Natural killer cell (primary cell): ENCODE measurements at places on chromosomes 2 and 18. TPM values are rescaled to one million over a fixed set of nuclear protein-coding genes. Genes with fewer than 3 reads are reported as not detected.
A peak's percentile ranks its signal among the peaks of the same experiment; 100 is the strongest.

- DNase-seq = no peak
Measured at GRCh38 chr2:137525132-137525531, 439.1 kb upstream of the HNMT start.

DNA sequence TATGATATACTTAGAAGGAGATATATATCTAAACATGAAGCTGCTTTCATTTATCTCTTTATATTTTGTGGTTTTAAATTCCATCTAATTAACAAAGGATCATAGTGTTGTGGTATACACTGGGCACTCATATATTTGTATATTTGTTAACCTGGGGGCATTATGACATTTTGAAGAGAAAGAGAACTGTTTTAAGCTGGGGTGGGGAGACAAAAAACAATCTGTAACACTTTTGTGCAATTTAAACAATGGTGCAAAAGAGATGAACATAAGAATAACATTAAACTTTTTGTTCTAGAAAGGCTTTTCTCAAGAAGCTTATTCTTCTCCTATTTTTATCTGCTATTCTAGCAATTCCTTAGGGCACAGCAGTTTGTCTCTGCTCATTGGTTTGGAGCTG, 842.0 kb upstream of the CDH2 start:
- no peak for DNase-seq

- DNase-seq = no peak
Measured at GRCh38 chr18:77173275-77174030, 40.9 kb upstream of the MBP start.

DNA sequence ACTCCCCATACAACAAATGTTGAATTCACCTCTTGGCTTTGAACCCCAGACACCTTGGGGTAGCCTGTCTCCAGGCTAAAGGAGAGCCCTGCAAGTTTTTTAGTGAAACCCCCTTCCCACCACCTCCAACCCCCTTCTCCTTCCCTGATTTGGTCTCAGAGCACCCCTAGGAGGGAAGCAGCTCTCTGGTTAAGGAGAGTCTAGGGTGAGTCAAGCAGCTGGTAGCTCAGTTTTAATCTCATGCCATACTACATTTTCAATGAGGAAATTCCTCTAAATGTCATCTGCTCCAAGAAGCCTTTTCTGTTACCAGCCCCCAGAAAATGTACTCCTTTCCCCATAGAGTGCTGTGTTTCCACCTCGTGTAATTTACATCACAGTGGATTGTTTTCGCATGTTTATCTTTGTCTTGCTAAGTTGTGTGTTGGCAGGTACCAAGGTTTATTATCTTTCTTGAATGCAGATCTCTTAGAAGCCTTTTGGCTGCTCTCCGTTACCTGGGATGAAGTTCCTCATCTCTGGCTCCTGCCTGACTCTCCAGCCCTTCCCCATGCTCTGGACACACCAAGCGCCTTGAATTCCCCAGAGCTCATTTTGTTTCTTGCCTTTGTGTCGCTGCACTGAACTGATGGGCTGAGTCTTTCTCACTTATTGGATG, 82.2 kb downstream of the ASAP2 start:
- no peak for DNase-seq

DNA sequence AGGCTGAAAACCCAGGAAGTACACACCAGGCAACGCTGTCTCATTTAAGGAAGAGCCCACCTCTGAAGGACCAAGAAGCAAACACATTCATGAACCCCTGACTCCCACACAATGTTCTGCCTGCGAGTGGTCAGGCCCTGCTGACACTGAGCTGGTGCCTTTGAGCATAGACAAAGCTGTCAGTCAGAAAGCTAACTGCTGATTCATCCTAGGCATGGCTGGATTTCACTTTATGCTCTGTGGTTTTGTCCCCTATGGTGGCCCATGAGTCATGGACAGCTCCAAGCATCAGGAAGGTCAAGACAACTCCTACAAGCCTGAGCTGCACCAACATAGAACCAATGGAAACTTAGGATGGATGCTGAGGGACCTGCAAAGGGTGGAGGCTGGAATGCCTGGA, 78.9 kb downstream of the UXS1 start:
- DNase-seq = no peak

GRCh38 chr2:37323781-37324535, 675 bp downstream of the PRKD3 start:
- peak; percentile 45 for DNase-seq

DNA sequence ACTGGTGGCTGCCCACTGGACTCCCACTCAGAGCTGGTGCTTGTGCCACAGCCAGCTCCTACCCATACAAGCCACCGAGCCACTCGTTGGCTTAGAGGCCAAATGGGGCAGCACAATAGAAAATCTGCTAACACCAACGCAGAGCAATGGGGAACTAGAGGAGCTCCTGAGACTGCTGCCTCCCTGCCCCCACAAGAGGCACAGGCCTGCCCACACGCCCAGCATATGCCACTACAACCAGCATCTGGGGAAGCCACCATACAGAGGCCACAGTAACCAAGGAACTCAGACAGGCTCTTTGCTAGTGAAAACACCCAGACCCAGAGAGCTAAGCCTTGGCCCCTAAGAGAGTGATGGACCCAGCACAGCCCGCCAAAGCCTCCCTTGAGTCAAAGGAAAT, 231.2 kb upstream of the RAB6C start:
- no peak for DNase-seq

- DNase-seq = no peak
Measured at GRCh38 chr2:4356541-4356940, 653.2 kb downstream of the DCDC2C start.

- DNase-seq = no peak
Measured at GRCh38 chr18:50190926-50191325, 4.0 kb downstream of the MYO5B start.

DNA sequence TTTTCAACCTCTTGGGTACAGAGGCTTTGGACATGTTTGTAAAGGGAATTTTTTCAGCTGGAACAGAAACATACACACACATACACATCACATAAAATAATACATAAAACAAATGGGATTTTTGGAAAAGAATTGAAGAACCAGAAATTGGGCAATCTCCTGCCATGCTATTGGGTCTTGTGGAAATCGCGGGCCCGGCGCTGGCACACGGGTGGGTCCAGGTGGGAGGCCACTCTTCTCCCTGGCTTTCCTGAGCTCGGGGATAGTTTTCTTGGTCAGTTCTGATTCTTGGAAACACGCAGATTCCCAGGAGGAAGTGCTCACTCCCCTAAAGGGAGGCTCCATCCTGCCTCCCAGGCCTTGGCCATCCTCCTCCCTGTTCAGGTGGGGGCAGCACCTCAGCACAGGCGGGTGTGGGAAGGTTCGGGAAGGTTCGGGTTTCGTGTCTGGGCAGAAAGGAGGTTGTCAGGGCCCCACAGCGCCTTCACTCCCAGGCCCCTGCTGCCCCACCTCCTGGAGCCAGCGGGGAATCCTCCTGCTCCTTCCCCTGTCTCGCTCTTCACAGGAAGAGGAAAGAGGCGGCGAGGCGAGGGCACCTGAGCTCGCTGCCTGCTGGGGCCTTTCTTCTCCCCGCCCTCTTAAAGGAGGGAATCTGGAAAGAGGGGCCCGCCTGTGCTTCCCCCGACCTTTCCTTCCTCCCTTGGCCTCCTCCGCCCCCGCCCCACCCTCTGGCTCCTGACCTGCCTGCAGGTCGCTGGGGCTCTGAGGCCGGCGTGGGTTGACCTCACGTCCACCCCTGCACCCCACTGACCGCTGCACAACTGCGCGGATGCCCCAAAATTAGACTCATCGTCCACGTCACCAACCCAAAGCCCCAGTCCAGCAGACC, 97.8 kb upstream of the PXDN start:
- no peak for DNase-seq

- DNase-seq = no peak
Measured at GRCh38 chr2:45009303-45009927, at the start of gene SIX2. Gene SIX2, minus strand, starts transcription at chr2:45009452. Its CDS starts 342 bp downstream, at chr2:45009110.

- DNase-seq = no peak
Measured at GRCh38 chr2:11933854-11934253, 187.4 kb downstream of the LPIN1 start.

DNA sequence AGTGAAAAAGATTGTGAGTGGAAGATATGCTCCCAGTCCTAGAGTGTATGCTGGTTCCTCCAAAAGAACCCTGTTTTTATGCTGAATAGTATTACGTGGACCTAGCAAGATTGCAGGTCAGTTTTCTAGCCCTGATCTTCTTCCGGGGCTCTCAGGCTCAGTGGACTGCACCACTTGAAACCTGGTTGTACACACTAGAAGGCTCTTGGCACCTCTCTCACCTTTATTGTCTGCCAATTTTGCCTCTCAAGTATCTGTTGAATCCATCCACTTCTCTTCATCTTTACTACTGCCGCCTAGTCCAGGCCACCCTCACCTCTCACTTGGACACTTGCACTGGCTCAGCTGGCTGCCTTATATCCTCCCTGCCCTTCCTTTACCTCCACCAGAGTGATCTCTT, 16.8 kb downstream of the TTC39C start:
- no peak for DNase-seq

DNA sequence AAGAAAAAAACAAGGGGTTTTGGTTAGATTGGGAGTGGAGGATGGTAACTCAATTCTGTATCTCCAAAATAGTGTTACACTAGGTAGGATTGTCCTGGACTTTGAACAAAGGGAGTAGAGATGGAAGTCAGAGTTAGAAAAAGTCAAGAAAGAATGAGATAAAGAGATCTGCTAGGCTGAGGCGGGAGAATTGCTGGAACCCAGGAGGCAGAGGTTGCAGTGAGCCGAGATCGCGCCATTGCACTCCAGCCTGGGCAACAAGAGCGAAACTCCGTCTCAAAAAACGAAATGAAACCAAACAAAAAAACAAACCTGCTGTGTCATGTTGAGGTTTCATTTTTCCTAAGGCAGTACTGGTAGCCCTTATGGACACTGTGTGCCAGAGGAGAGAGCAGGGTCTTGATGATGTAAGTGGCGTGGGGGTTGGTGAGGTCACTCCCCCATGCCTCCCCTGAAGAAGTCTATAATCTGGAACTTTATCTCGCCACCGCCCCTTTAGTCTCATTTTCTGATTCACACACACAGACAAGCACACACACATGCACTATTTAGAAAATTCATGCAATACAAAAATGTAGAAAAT, 10.5 kb downstream of the DRC1 start:
- DNase-seq = no peak

GRCh38 chr2:223549215-223549614, 52.9 kb downstream of the SCG2 start:
- no peak for DNase-seq

- DNase-seq = no peak
Measured at GRCh38 chr18:3332376-3332775, 70.4 kb downstream of the MYL12B start.

DNA sequence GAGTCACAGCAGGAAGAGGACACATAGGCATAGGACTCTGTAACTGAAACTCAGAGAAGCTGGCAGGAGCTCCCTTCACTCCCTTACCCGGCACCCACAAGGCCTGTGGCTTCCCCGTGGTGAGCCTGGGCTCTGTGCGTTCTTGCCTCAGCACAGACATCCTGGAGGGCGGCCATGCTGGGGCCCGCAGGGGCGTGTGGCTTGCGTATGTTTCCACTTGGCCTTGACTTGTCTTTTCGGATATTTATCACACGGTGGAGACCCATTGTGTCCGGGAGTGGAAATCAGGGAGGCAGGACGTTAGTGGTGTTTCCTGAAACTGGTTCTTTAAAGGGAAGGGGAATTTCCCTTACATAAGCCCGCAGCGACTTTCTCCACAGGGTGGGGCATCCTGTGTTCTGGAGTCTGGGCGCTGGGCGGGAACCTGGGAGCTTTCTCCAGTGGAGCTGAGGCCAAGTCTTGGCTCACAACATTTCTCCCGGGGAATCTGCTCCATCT, 49.9 kb upstream of the EML6 start:
- DNase-seq = no peak

DNA sequence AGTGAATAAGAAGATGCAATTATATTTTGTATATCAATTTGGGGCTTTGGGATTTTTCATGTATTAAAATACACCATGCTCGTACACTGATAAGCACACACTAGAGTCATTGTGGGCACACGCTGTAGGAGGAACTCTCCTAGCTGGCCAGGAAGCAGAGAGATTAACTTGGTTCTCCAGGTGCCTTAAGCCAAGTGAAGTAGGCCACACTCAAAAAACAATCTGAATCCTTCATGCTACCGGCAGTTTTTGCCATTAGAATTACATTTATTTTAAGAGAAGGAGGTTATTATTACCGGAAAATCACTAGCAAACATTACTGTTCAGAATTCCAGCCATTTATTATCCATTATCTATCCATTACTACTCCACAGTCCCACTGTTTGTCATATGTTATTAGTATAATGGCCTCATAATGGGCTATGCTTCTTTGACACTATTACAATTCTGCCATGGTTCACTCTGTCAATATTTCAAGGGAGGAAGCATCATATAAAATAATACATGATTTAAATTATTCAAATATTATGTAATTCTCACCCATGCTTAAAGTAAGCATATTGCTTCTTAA, 214.4 kb downstream of the L3MBTL4 start:
- no peak for DNase-seq

DNA sequence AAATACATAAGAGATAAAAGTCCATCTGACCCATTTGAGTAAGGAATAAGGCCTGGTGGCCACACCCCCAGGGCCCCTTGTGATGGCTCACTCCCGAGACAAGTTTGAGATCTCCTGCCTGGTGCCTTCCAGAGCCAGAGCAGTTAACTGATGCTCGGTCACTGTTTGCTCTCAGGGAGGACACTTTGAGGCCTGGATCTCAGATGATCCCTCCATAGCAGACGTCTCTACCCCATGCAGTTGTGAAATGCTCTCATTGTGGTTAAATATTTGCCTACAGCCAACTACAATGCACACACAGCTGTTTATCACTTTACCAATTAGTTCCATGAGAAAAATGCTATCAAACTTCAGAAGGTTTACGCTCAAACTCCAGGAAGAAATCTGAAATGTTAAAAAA, 12.3 kb downstream of the GYPC start:
- DNase-seq = no peak

- DNase-seq = no peak
Measured at GRCh38 chr2:32632089-32632488, 4.2 kb downstream of the TTC27 start.

GRCh38 chr2:195498176-195498575, 158.8 kb upstream of the SLC39A10 start:
- peak; percentile 78 for DNase-seq

DNA sequence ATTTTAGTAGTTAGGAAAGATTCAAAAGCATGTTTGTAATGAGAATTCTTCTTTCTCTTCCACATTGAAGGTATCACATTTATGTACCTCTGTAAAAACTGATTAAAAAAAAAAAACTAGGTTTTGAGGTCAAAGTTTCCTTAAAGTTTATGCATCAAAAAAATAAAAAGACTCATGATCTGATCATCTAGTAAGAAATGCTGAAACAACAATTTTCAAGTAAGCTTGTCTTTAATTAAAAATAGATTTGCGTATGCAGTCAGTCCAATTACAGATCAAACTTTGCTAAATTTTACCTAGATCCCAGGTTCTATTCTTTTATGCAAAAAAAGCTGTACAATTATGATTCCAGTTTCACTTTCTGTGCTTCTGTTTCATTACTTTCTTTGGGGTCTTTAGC, 409.0 kb downstream of the XIRP2 start:
- DNase-seq = no peak

Gene AMER3
- total RNA-seq = not detected

Gene ANKRD29
- total RNA-seq = not detected

Gene POTEC
- not detected for total RNA-seq

Gene ZNF2
- total RNA-seq = 2.4 TPM

Gene QPCT
- total RNA-seq = 2.1 TPM

Gene OR6B2
- total RNA-seq = not detected

Gene MOGAT1
- total RNA-seq = not detected

Gene KCNJ13
- not detected for total RNA-seq

Gene MROH2A
- not detected for total RNA-seq

Gene GALNT13
- not detected for total RNA-seq

Gene CCDC85A
- not detected for total RNA-seq
